ENCODE measurements at places on chromosomes 1 and 21.

GRCh38 chr1:112711041-112711440, 4.1 kb downstream of the PPM1J start:
- DNase-seq = no peak

- DNase-seq = no peak
Observed at GRCh38 chr1:189662190-189662589, 815.5 kb downstream of the BRINP3 start.

DNA sequence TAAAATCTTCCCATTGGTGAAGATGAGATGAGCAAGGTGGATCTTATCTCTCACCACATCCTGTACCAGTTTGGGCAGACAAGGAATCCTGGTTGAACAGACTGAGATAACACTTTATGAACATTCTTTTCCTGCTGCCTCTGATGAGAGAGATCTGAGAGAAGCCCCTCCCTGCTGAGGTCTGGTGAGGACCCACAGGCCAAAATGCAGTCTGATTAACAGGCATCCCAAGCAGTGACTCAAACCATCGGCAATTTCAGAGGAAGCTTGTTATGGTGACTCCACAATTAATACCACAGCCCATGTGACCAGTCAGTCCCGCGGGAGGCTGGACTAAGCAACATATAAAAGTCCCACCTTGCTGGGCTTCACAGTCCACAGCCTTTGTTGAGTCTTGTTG, at the start of gene PRR9:
PRR9 (plus strand) TSS at position 373 of the 400 bp plus-strand sequence. CDS start 561 bp downstream, outside the sequence.
- DNase-seq = no peak

DNA sequence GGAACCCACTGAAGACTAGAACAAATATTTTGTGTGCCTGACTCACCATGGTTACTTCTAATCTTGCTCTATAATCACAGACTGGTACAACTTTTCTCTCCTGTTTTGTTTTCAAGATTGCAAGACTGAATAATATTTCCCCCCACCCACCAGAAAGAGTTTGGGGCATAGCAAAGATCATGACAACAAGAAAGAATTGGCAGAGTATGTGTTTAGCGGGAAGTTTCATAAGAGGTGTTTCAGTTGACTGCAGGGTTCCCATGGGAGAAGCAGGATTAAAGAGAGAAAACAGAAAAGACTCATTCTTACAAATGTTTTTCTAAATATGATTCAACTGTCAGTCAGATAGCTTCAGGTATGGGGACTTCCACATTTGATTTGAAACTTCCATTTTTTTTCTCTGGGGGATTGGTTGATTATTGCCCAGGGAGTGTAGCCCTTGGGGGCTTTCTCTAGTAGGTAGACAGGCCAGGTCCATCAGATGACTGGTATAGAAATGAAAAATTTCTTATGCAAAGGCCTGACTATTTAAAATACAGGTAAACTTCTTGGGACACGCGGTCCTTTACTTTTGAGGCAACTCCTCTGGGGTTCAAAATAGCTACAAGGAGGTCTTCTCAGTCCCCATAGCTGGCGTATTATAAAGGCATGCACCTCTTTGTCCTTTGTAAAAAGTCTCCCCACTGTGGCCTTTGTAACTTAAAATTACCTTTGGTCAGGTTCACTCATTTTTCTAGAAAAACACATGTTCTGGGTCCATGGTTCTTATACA, 13.9 kb downstream of the OR14I1 start:
- DNase-seq = no peak

GRCh38 chr1:34013136-34013535, 149.3 kb downstream of the HMGB4 start:
- DNase-seq = no peak

- DNase-seq = no peak
Observed at GRCh38 chr1:52305417-52306226, 60.4 kb downstream of the CC2D1B start.

DNA sequence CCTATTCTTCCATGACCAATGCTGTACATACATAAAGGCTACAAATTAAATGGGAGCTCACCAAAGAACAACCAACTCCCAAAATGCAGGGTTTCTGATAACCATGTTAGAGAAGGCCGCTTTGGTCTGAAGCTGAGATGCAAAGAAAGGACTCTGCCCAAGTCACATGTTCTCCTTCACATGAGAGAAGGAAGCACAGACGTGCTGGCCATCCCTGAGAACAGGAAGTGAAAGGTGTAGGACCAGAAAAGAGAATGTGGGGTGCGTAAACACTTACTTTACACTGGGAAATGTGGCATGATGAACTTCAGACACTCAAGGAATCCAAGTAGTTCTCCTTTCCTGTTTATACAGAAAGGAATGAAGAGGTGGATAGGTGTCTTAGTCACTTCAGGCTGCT, 31.7 kb upstream of the TADA1 start:
- DNase-seq = no peak

All from GM12892 (cell line).